ENCODE measurements at places on chromosomes 3 and 15. TPM values are rescaled to one million over a fixed set of nuclear protein-coding genes. Genes with fewer than 3 reads are reported as not detected.
A peak's percentile ranks its signal among the peaks of the same experiment; 100 is the strongest.

DNA sequence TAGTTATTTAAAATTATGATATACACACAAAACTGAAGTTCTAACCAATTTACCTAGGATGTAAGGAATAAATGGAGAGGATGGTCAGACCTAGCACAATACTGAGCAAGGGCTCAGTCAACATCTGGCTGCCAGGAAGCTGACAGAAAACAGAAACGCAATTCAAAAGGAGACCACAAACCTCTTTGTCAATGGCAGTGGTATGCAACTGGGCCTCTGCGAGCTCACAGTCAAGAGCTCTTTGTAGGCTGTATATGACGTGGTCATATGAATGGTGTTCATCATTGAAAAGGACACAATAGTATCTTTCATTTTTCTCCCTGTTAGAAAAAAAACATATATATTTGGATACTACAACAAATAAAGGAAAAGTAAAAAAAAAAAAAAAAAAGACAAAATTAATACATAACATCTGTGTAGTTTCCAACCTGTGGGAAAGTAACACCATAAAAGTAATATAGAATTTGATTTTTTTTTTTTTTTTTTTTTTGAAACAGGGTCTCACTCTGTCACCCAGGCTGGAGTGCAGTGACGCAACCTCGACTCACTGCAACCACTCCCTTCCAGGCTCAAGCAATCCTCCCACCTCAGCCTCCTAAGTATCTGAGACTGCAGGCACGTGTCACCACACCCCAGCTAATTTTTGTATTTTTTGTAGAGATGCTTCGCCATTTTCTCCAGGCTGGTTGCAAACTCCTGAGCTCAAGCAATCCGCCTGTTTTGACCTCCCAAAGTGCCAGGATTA lies 37.9 kb downstream of the UBR1 start:
- no peak for DNase-seq

- DNase-seq, result no peak
Measured at GRCh38 chr15:78995921-78996893, 51.4 kb upstream of the CTSH start.

DNA sequence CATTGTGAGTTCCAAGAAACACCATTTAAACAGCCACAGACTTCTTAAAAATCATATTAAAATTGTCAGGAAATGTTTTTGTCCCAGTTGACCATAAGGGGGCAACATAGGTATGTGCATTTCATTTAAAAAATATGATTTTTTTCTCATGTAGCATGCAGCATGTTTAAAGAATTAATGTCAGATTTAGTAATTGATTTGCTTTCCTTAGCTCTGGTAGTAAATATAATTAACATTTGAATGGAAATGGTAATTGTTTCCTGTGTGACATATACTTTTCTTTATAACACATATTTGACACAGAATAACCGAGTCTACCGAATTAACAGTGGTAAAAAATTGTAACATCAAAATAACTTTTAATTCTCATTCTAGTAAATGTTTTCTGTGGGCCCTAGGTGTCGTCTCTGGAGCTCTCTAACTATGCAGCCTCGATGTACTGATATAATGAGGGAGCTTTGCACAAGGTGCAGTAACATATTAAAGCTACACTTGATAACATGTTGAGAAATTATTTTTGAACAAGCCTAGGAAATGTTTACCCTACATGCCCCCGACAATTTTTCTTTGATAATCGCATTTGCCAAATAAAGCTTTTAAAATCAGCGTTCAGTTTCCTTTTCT lies 34.9 kb downstream of the NXPE3 start:
- no peak for DNase-seq

DNA sequence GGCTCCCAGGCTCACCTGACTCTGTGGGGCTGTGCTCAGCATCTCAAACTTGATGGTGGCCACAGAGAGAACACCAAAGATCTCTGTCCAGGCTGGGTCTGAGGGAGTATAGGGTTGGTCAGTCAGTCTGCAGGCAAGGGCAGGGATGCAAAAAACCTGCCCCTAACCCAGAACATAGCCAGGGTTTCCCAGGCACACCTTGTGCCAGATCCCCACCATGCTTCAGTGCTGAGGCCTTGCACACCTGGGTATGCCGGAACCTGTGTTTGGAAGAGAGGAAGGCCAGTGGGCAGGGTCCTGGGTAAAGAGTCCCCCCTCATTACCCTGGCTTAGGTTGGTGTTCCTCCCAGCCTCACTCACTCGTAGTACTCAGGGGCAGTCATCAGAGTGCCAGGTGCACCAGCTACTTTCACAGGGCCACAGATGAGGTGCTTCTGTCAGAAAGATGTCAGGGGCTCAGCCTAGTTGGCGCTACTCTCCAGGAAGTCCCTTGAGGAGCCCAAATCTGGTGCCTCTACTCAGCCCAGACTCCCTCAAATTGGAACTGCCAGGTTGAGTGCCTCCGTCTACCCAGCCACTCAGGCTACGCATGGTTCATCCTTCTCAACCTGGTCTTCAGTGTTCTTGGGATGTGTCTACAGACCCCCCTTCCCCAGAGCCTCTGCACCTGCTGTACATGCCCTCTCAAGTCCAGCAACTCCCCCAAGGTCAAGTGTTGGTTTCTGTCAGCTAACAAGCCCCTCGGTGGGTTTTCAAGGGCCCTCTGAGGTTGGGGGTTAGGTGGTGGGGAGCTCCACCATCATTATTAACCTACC lies 1.8 kb downstream of the DALRD3 start:
- DNase-seq, result no peak

- no peak for DNase-seq
Measured at GRCh38 chr15:81547521-81548132, 173.6 kb upstream of the TMC3 start.

GRCh38 chr15:68700455-68701123 lies 120.1 kb downstream of the ANP32A start:
- DNase-seq, result no peak

GRCh38 chr15:31259562-31260252 lies 66.9 kb upstream of the KLF13 start:
- no peak for DNase-seq

GRCh38 chr3:16064642-16065414 lies 109.7 kb upstream of the GALNT15 start:
- peak; percentile 91 for DNase-seq

DNA sequence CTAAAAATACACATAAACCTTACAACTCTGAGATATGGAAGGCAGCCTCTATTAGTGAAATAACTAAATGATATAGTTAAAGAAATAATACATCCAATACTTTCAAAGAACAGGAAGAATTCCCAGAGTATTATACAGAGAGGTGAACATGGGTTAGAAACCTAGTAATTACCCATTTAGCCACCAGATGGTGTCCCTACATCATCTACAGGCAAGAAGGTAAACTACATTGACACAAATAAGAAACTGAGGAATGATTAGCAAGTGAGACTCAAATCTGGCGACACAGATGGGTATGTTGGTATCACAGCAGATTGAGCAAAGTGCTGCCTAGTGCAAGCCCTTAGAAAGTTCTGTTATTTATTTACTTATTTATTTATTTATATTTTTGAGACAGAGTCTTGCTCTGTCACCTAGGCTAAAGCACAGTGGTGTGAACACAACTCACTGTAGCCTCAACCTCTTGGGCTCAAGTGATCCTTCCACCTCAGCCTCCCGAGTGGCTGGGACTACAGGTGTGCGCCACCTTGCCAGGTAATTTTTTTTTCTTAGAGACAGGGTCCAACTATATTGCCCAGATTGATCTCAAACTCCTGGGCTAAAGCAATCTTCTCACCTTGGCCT lies 28.2 kb downstream of the NEK4 start:
- no peak for DNase-seq

- DNase-seq, result no peak
Measured at GRCh38 chr3:181292984-181293383, 303.4 kb upstream of the DNAJC19 start.

- no peak for DNase-seq
Measured at GRCh38 chr3:99683876-99684275, 45.5 kb downstream of the COL8A1 start.

GRCh38 chr3:179687967-179688535 lies 35.2 kb downstream of the USP13 start:
- DNase-seq, result no peak

DNA sequence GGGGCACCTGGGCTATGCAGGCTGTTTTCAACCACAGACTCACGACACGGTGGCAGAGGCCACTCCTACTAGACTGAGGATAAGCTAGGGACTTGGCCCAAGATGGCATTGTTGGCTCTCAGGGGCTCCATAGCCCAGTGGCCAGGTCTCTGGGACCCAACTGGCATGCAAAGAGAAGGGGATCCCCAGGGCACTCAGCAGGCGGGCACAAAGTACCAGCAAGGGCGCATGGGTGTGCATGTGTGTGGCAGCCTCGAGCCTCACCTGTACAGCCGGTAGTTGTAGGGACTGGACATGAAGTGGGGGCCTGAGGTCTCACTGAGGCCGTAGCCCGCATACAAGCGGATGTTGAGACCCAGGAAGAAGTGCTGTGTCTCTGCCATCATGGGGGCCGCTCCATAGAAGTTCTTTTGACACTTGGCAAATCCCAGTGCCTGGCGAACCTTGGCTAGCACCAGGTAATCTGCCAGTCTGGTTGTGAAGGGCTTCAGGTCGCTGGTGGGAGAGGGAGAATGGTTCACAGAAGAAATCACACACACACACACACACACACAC lies 30.2 kb downstream of the IDH3A start:
- no peak for DNase-seq

GRCh38 chr15:34584330-34584668 lies 848 bp upstream of the GOLGA8B start:
- DNase-seq, result no peak

DNA sequence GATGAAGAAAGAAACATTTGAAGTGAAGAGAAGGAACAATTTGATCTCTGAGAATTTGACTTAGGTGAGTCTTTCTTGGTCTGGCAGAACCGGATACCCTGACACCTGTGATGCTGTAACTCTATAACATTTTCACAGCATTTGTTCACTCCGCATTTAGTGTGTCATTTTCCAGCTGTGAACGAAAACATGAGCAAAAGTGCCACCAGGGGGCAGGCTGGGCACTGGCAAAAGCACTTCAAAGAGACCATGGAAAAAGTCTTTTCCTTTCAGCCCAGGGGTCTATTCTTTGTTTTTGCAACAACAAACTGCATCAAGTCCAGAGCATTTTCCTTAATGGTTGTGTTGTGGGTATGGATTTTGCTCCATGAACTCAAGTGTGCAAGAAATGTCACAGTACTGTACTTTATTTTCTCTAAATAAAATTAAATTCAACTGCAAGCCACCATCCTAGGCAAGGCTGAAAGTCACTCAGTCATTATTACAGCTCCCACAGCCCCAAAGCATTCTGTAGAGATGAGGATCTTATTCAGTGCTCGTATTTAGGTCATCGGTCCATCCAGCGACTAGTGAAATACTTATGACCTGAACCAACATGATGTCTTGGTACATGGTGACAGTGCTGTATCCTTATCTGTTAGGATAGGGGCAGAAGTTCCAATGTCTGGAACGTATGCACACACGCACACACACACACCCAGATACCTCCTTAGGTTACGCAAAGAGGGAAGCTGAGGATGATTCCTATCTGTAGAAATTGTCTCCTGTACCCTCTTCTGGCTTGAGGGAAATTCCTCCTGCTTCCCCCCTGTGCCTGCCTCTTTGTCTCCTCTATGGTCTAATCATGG lies 125.5 kb downstream of the GADL1 start:
- DNase-seq, result peak; percentile 86

DNA sequence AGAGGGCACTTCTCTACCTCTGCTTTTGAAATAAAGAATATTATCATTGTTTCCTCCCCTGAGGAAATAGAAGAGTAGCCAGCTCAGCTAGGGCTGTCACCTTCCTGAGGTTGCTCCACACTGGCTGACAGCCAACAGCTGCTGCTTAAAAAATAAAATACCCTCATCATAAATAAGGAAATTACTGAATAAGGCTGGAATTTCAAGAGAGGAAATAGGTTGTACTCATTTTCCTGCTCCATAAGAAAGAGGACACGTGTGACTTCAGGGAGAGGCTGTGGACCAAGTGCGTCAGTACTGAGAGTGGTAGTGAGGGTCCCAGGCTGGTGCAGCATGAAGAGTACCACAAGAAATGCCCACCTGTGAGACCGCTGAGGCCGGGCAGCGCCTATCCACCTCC lies 8.1 kb upstream of the C2CD4B start:
- DNase-seq, result no peak

DNA sequence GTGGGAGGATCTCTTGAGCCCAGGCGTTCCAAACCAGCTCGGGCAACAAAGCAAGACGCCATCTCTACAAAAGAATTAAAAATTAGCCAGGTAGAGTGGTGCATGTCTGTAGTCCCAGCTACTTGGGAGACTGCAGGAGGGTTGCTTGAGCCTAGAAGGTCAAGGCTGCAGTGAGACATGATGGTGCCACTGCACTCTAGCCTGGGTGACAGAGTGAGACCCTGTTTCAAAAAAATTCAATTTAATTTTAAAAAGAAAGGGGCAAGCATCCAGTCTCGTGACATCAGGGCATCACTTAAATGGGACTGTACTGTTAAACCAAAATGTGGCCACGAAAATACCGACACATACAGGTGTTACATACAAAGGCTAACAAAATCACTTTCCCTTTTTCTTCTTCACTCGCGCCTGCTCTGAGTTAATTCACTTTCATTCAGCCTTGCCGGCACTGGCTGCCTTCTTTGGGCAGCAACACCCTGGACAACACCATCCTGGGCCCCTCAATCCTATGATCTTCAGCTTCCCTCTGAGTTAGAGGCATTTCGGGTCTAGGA lies 121.7 kb downstream of the LIPC start:
- DNase-seq, result peak; percentile 7

- DNase-seq, result no peak
Measured at GRCh38 chr3:99429502-99429901, 208.9 kb upstream of the COL8A1 start.

Gene CFAP100
- total RNA-seq, result 1.5 TPM

Gene ZNF717
- total RNA-seq, result 23.9 TPM

Gene SLC51B
- total RNA-seq, result 0.53 TPM

Gene RHCG
- not detected for total RNA-seq

Gene LINGO1
- 5.3 TPM for total RNA-seq

Gene FBXL22
- total RNA-seq, result 0.71 TPM

Gene CAPN3
- total RNA-seq, result 21.9 TPM

Gene GOLGA8S
- 1.5 TPM for total RNA-seq

Gene RARRES1
- total RNA-seq, result 264 TPM

Gene PPP2R3A
- 15.2 TPM for total RNA-seq

Gene CILP
- 37.9 TPM for total RNA-seq

Gene SYNPR
- not detected for total RNA-seq

Gene PLCL2
- total RNA-seq, result 33.5 TPM

Gene UCN2
- total RNA-seq, result not detected

Gene CCDC39
- 0.58 TPM for total RNA-seq

Gene SH3GL3
- 0.67 TPM for total RNA-seq

Gene CPNE9
- total RNA-seq, result not detected
